Stomach (tissue), 19 donors: ENCODE measurements at places on chromosomes 12 and 14. TPM values are rescaled to one million over a fixed set of nuclear protein-coding genes. Genes with fewer than 3 reads are reported as not detected.

CLEC4D gene
- total RNA-seq = not detected

A2M gene
- 445 TPM for total RNA-seq

KCNC2 gene
- total RNA-seq = not detected

ACIN1 gene
- 114 TPM for total RNA-seq

ANG gene
- 45.2 TPM for total RNA-seq

C14orf132 gene
- 18.4 TPM for total RNA-seq

TNS2 gene
- total RNA-seq = 130 TPM

GLS2 gene
- 7.6 TPM for total RNA-seq

FZD10 gene
- not detected for total RNA-seq

DAO gene
- not detected for total RNA-seq

TPH2 gene
- not detected for total RNA-seq

LALBA gene
- total RNA-seq = not detected
